Liver (tissue), 10 donors: ENCODE measurements at places on chromosomes 7 and 10. TPM values are rescaled to one million over a fixed set of nuclear protein-coding genes. Genes with fewer than 3 reads are reported as not detected.

LRRC4 gene
- polyA plus RNA-seq = 1.6 TPM

ADRB1 gene
- polyA plus RNA-seq = 0.16 TPM

FLNC gene
- polyA plus RNA-seq = 0.37 TPM

SEC31B gene
- polyA plus RNA-seq = 6.6 TPM

PAX4 gene
- polyA plus RNA-seq = not detected

PYROXD2 gene
- polyA plus RNA-seq = 4.3 TPM
